ENCODE measurements at places on chromosomes 7 and 10. TPM values are rescaled to one million over a fixed set of nuclear protein-coding genes. Genes with fewer than 3 reads are reported as not detected.

DNA sequence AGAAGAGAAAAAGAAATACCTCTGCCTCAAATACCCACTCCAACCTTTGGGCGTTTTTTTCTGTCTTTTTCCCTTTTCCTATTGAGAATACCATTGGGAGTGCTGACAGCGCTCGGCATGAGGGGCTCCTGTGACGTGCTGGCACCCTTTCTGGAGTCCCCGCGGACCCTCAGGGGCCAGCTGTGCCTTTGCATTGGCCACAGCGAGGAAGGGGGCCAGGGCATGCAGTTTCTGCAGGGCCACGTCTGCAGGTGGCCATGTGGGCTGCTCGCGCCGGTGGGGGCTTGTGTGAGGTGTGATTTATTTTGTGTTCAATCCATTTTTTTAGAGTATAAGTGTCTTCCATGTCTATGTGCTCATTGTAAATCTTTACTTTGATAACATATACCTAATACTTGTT lies 57.4 kb downstream of the INPP5A start:
- H3K27me3 ChIP-seq, result peaks cover 4% of the 10 kb centered on the region
- H3K27ac ChIP-seq, result no peak overlapping the region
- no peak for DNase-seq
- H3K4me1 ChIP-seq, result peaks cover 27% of the 10 kb centered on the region

- H3K27ac ChIP-seq, result peak within 1 kb of the TSS; percentile 57
- peaks cover 17% of the 10 kb centered on the region for H3K4me1 ChIP-seq
- peak; percentile 14 for DNase-seq
- H3K36me3 ChIP-seq, result no peaks in the 10 kb centered on the region
- peaks cover 11% of the 10 kb centered on the region for H3K27me3 ChIP-seq
Measured at GRCh38 chr7:19144661-19145433, at the start of gene FERD3L. Gene FERD3L (minus strand): TSS chr7:19145421. CDS start chr7:19145362, 59 bp downstream.

DNA sequence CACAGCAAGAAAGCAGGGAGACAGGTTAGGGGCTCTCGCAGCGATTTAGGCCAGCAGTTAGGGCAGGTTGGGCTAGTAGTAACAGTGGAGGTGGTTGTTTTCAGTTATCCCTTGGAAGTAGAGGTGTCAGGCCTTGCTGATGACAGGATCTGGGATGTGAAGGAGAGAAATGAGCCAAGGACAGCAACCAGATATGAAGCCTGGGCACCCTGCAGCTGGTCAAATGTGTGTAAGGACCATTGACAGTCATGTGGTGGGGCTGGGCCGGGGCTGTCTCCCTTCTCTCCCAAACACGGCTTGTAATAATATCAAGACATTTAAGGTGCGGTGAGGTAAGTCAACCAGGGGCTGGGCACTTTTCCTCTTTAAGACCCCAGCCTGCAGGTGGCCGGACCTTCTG lies 112.5 kb upstream of the IGFBP3 start:
- peaks cover 1% of the 10 kb centered on the region for H3K27me3 ChIP-seq
- no peak for DNase-seq
- H3K36me3 ChIP-seq, result peaks cover 7% of the 10 kb centered on the region
- no peak overlapping the region for H3K4me3 ChIP-seq
- H3K27ac ChIP-seq, result no peak overlapping the region
- H3K4me1 ChIP-seq, result no peaks in the 10 kb centered on the region

DNA sequence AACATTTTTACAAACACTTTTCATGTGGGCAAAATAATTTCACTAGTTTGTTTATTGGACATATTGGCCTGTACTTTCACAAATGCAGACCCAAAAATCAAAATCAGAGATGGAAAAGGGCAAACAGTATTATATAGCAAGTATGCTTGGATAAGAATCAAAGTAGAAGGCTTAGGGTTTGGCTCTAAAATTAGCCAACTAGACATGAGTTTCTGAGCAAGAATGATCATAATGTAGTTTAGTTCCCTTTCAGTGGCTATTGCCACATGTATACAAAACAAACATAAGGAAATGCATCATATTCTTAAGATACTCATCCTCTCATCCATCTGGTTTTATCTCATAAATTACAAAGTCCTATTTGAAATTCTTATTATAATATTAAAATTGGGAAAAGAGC lies 132.5 kb downstream of the IMMP2L start:
- H3K36me3 ChIP-seq, result peaks cover 6% of the 10 kb centered on the region
- H3K27ac ChIP-seq, result no peak overlapping the region
- H3K27me3 ChIP-seq, result peaks cover 3% of the 10 kb centered on the region
- DNase-seq, result no peak
- no peak overlapping the region for H3K4me3 ChIP-seq

DNA sequence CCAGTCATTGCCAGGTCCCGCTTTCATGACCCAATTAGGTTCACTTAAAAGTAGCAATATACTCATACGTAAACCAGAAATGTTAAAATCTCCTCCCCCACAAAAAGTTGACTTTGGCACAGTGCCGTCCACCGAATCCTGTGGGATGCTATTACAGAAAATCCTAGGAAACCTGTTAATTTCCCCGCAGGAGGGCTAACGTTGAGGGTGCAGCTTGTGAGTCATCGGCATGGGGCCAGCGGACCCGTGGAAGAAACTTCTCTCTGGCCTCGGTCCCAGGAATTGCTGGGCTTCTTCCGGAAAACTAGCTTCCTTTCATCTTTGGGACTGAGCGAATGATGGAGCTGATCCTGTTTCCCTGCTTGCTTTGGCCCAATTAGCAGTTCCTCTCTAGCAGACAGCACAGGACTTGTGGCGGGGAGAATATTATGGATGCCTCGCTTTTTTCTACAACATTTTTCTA lies 13.5 kb downstream of the CRYGN start:
- H3K4me3 ChIP-seq, result no peak overlapping the region
- H3K27ac ChIP-seq, result no peak overlapping the region
- no peak for DNase-seq

- no peaks in the 10 kb centered on the region for H3K36me3 ChIP-seq
- H3K27ac ChIP-seq, result no peak overlapping the region
- H3K4me3 ChIP-seq, result no peak overlapping the region
- no peak for DNase-seq
- peaks cover 2% of the 10 kb centered on the region for H3K4me1 ChIP-seq
Measured at GRCh38 chr7:113374955-113375354, 256.6 kb upstream of the SMIM30 start.

DNA sequence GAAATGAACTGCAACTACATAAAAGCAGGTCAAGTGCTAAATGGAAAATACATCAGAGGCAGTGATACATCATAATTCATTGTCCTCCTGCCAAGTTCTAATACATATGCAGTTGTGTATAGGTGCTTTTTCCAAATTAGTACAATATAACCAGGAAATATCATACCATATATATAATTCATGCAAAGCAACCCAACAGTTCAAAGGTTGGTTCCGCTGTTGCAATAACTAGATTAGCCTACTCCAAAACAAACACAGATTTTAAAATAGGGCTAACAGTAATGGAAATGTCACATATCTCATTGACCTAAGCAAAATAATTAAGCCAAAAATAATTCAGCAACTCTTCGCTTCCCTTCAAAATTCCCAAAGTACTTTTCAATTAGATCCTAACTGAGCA lies 88.9 kb upstream of the NEBL start:
- no peak overlapping the region for H3K27ac ChIP-seq
- no peaks in the 10 kb centered on the region for H3K27me3 ChIP-seq
- H3K4me3 ChIP-seq, result no peak overlapping the region
- H3K36me3 ChIP-seq, result no peaks in the 10 kb centered on the region
- DNase-seq, result no peak

KLF14 gene
- total RNA-seq, result not detected

CLEC2L gene
- total RNA-seq, result not detected

DLX5 gene
- 0.18 TPM for total RNA-seq

All from endothelial cell (in vitro differentiated cells).